ENCODE measurements at places on chromosomes 16 and 17. TPM values are rescaled to one million over a fixed set of nuclear protein-coding genes. Genes with fewer than 3 reads are reported as not detected.

The RHBDF2 gene
- total RNA-seq = 47.4 TPM

The C16orf89 gene
- not detected for total RNA-seq

GRCh38 chr17:58176200-58176599 lies 9.4 kb downstream of the OR4D2 start:
- no peak for DNase-seq

The CBX2 gene
- not detected for total RNA-seq

- peak; percentile 96 for DNase-seq
Measured at GRCh38 chr17:81309140-81309858, 14.2 kb upstream of the SLC38A10 start.

The DNAH3 gene
- 6.4 TPM for total RNA-seq

The RHBDL3 gene
- total RNA-seq = not detected

DNA sequence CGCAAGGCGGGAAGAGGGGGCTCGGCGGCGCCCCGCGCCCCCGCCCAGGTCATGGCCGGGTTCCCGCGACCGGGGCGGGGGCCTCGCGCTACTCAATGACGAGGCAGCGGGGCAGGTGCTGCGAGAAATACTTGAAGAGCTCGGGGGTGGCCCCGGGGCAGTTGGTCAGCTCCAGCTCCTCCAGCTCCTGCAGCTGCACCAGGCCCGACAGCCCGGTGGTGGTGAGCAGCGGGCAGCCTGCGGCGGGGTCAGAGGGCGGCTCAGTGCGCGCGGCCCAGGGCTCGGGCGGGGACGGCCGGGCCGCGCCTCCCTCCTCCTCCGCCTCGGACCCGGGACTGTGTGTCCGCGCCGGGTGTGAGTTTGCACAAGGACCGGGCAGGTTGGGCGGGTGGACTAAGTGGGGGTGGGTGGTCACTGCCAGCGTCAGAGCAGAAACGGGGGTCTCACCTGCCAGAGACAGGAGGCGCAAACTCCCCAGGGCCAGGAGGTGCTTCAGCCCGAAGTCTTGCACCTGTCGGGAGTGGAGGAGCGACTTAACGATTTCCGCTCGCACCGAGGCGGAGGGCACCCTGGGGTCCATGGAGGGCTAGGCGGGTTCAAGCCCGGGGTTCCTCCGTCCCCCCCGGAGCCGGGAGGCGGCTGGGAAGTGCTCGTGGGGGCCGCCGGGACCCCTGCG lies 4.1 kb upstream of the WDR24 start:
- DNase-seq = no peak

The CCL1 gene
- not detected for total RNA-seq

DNA sequence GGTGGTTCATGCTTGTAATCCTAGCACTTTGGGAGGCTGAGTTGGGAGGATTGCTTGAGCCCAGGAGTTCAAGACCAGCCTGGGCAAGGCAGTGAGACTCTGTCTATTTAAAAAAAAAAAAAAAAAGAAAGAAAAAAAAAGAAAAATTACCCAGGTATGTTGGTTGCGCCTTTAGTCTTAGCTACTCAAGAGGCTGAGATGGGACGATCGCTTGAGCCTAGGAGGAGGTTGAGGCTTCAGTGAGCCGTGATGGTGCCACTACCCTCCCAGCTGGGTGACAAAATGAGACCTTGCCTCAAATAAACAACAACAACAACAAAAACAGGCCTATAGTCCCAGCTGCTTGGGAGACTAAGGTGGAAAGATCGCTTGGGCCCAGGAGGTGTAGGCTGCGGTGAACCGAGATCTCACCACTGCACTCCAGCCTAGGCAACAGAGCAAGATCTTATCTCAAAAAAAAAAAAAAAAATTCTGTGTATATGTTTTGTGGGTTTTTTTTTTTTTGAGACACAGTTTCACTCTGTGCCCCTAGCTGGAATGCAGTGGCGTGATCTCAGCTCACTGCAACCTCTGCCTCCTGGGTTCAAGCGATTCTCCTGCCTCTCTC lies 12.5 kb upstream of the ANKRD40CL start:
- no peak for DNase-seq

The HBA2 gene
- 7.0 TPM for total RNA-seq

GRCh38 chr16:66409156-66409555 lies 17.9 kb upstream of the BEAN1 start:
- no peak for DNase-seq

The TMEM220 gene
- 8.1 TPM for total RNA-seq

GRCh38 chr16:66262253-66263167 lies 104.0 kb upstream of the CDH5 start:
- no peak for DNase-seq

The CA5A gene
- not detected for total RNA-seq

- no peak for DNase-seq
Measured at GRCh38 chr17:43543771-43544575, 2.2 kb downstream of the ETV4 start.

- no peak for DNase-seq
Measured at GRCh38 chr17:19002805-19003542, 1.6 kb downstream of the FAM83G start.

- DNase-seq = no peak
Measured at GRCh38 chr17:38459567-38459966, 31.3 kb downstream of the ARHGAP23 start.

GRCh38 chr16:28820016-28820415 lies 2.8 kb upstream of the ATXN2L start:
- DNase-seq = peak; percentile 68

DNA sequence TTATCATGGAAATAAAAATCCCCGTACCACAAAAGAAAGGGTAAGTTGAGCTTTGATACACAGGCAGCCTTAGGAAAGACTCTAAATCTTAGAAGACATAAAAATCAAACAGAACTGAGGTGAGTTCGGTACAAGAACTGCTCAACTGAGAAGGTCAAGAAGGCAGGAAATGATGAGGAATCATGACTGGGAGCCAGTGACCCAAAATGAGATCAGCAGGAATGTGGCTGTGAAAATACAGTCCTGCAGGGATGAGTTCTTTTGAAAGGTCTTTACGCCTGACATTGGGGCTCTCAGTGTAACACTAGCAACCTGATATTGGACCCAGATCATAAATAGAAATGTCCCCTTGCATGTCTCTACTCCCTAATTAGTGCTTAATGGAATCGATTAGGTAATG lies 56.3 kb upstream of the CDH11 start:
- no peak for DNase-seq

DNA sequence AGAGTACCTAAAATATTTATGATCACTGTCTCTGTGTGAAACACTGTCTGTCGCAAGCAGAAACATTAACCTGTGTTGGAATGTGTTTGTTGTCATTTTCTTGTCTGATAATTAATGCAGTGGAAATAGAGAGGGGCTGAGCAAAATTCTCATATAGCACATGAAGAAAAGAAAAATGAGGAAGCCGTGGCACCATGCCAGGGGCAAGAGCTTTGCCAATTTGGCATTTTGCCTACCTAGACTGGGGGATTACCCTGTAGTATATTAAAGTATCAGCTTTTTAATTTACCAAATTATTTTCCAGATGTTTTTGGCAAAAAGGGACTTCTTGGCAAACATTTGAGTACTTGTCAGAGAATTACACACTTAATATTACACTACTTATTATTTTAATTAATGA lies 1326.6 kb upstream of the GOT2 start:
- no peak for DNase-seq

The SEPTIN12 gene
- total RNA-seq = not detected

GRCh38 chr17:65023791-65024190 lies 32.7 kb downstream of the GNA13 start:
- no peak for DNase-seq

DNA sequence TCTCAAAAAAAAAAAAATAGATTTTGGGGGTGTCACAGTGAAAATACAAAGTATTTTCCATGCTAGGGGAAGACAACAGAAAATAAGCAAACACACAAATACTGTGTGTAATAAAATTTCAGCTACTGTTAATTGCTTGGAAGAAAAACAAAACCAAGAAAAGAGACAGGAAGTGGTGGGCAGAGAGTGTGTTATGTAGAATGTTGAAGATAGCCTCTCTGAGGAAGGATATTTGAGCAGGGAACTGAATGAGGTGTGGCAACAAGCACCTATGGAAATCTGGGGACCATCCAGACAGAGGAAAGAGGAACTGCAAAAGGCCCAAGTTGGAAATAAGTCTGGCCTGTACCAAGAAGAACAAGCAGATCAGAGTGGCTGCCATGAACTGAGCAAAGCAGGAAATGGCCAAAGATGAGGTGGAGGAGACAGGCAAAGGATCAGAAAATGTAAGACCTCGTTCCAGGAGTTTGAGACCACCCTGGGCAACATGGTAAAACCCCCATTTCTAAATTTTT lies 7.8 kb upstream of the USP31 start:
- no peak for DNase-seq

The MRPL12 gene
- 112 TPM for total RNA-seq

The DOC2A gene
- 9.6 TPM for total RNA-seq

- no peak for DNase-seq
Measured at GRCh38 chr17:34584805-34585416, 5.5 kb downstream of the TMEM132E start.

DNA sequence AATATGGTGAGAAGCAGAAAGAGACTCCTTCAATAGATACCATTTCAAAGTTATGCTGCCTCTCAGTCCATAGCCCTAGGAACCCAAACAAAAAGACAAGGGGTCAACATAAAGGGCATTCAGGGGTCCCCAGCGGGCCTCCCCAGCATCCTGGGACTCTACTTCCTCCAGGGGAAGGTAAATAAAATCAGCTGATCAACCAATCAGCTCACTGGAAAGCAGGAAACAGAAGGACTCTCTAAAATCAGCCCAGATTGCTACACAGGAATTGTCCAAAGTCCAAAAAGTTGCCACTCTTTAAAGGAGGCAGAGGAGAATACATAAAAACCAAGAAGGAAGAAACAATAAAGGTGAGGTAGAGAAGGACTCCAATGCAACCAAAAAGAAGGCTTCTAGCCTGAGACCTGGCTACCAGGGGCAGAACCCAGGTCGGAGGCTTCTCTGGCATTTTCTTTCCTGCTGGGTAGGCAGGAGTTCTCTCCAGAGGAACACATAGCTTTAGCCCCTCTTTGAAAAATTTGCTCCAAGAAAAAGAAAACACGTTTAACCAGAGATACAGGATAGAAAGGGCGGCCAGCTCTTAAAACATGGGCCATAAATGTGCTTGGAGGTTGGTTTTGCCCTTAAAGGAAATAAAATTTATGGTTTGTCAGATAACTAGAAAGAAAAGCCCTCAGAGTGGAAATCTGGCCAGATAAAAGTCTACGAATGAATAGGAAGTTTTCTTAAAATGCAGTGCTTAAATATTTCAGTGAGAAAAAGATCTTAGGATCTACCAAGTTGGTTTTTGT lies 404.6 kb downstream of the SOX9 start:
- peak; percentile 50 for DNase-seq

DNA sequence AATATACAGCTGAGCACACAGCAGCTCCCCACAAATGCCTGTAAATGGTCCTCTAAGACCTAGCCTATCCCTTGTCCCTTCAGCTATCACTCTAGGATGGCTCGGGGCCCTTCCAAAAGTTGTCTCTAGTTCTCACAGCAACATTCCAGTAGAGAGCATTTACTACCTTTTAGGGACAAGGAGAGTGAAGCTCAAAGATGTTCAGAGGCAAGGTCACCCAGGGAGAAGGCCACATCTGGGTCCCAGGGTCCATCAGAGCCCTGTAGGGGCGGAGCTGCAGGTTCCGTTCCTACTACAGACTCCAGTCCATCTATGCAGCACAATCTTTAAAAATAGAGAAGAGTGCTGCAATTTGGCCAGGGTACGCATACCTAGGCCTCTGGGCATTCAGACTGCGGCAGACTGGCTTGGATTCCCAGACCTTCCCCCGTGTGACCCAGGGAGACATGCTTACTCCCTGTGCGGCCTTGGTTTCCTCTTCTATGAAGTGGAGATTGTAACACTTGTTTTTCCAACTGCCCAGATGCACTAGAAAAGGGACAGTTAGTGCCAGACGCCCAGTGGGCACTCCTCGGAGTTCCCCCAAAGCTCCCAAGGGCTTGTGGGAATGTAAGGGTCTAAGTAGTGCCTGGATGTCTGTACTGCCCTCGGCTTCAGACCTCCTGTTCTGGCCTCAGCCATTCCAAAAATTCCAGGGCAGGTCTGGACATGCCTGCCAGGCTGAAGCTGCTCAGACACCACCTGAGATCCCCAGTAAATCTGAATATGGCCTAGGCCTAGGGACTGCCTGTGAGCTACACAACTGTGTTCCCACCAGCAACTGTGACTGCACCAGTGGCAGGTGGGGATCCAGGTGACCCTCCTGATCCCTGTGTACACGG lies 2.5 kb downstream of the SLC12A4 start:
- DNase-seq = no peak
